SJCRH30 (cell line): ENCODE measurements at places on chromosomes 3 and 15.

GRCh38 chr3:70919091-70919490 lies 606.7 kb upstream of the MDFIC2 start:
- DNase-seq: no peak

DNA sequence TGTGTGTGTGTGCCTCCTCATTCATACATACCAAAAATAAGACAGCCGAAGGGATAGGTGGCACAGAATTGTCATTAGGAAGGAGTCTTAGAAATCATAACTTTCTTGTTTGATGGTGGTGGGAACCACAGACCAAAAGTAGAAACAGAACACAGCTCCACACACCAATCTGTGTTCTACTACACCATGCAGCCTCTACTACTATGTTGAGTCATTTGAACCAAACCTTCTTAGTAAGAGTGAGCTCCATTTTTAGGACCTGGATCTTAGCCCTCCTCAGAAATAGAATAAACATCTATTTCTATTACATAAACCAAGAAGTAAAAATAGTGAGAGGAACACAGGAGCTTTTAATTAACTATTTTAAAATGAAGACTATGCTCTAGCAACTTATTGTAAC lies 27.9 kb upstream of the PLCH1 start:
- DNase-seq: no peak

DNA sequence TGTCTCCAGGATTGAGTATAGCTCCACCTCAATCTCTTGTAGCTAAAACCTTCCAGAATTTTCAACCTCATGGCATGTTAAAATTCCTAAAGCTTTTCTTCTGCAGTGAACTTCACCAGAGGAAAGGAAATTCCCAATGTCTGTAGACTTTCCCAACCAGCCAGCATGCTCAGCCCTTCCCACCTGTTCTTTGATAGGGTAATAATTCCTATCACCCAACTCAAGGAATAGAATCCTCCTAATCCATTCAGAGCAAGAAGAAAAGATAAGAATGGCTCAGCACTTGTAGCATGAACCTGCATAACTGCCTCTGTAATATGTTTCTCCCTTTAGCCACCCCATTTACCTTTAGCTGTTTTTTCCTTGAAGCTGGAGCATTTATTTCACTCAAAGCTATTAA lies 301.8 kb upstream of the GADL1 start:
- no peak for DNase-seq

- DNase-seq: peak; percentile 10
These were observed 243.9 kb downstream of the TBL1XR1 start for GRCh38 chr3:176953106-176954060.

DNA sequence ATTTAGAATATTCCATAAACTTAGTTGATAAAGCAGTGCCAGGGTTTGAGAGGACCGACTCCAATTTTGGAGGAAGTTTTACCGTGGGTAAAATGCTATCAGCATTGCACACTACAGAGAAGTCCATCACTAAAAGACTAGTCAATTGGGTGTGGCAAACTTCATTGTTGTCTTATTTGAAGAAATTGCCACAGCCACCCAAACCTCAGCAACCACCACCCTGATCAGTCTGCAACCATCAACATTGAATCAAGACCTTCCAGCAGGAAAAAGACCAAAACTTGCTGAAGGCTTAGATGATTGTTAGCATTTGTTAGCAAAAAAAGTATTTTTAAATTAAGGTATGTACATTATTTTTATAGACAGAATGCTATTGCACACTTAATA lies 60.5 kb downstream of the KLF13 start:
- DNase-seq: no peak

- no peak for DNase-seq
These were observed 127.0 kb upstream of the ROBO2 start for GRCh38 chr3:76912841-76913383.

- DNase-seq: no peak
These were observed 122.3 kb upstream of the NR2E3 start for GRCh38 chr15:71687902-71688508.

DNA sequence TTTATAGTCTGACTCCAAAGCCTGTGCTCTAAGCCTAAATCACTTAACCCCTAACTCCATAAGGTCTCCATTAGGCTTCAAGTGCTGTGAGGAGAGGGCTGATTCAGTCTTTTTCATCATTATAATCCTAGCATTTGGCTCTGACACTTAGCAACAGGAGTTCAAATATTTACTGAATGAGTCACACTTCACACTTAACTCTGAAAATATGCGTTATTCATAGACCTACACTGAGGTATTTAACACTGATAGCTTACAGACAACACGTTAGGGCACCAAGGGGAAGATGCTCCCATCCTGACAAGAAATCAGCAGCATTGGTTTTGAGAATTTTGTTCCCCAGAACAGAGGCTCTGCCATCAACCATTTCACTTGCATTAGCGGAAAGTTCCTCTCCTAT lies 53.5 kb downstream of the MSL2 start:
- DNase-seq: no peak

DNA sequence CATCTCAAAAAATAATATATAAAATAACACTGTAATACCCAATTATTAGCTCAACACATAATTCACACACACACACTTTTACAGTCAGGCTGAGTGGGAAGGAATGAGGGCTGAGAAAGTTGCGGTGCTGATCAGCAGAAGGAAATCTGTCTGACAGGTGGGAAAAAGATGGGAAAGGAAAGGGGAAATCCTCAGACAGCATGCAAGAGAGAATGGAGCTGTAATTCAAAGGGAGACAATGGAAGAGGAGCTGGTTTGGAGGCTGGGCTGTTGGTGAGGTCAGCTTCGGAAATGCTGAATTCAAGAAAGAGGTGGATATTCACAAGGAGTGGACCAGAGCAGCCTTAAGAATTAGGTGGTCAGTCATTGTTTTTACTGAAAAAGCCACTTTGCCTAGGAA lies 121.6 kb upstream of the LMOD3 start:
- DNase-seq: no peak

DNA sequence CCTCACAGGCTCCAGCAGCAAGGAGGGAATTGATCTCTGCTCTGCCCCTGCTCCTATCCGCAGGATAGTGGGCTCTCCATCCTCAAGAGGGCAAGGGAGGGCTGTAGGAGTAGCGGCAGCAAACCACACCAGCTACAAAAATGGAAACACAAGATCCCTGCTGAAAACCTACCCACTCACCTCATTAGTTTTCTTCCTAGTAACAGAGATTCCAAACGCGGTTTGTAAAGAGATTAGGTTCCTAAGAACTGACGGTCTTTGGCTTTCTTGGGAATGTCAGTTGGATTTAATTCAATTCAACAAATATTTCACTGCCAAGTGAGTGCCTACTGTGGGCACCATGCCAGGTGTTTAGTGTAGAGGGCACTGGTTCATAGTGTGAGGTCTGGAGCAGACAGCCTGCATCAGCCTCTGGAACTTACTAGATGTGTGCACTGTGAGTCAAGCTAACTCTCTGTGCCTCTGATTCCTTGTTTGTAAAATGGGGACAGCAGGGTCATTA lies 84.7 kb downstream of the MRPL46 start:
- DNase-seq: no peak

DNA sequence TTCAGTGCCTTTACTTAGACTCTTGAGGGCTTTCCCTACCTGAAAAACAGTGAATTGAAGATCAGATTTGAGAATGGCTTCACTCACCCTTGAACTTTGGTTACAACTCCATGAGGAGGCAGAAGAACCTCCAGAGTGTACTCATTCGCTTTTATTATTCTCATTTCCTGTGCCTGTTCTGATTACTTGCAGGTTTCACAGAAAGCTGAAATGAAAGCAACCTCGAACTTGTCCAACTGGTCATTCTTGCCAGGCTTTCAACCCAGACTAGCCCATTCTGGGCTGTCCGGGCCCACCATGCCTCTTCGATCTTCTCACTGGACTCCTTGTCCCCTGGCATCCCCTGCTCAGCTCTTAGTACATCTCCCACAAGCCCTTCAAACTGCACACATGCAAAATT lies 20.2 kb upstream of the THUMPD3 start:
- no peak for DNase-seq

DNA sequence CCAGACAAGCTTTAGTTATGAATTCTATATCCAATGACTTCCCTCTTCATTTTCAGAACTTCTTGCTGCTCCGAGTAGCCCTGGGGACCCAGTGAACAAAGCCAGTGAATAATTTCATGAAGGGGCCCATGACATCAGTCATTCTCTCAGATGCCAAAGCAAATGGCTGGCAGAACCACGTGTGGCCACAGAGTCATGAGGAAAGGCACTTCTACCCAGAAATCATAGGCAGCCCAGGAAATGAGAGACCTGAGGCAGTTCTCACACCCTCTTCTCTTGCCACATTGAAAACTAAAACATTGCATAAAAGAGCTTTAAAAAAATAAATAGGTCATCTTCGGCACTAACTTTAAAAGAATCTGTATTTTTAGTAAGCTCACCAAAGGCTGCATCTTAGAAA lies 4.3 kb upstream of the UACA start:
- no peak for DNase-seq

DNA sequence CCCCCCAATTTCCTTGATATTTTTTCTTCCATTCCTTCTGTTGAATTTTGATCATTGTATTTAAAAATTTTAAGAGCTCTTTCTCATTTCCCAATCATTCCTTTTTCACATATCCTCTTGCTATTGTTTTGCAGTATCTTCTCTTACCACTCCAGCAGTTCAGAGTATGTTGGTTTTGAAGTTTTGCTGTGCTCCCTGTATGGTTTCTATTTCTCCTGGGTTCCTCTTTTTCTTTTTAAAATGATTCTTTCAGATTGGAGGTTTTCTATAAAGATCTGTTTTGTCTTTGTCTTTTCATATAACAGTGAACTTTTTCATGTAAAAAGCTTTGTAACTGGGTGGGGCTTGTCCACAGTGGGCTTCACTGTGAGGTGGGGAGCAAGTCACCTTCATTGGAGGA lies 12.8 kb downstream of the USP3 start:
- DNase-seq: no peak

GRCh38 chr3:36964817-36965216 lies 20.0 kb upstream of the TRANK1 start:
- no peak for DNase-seq

DNA sequence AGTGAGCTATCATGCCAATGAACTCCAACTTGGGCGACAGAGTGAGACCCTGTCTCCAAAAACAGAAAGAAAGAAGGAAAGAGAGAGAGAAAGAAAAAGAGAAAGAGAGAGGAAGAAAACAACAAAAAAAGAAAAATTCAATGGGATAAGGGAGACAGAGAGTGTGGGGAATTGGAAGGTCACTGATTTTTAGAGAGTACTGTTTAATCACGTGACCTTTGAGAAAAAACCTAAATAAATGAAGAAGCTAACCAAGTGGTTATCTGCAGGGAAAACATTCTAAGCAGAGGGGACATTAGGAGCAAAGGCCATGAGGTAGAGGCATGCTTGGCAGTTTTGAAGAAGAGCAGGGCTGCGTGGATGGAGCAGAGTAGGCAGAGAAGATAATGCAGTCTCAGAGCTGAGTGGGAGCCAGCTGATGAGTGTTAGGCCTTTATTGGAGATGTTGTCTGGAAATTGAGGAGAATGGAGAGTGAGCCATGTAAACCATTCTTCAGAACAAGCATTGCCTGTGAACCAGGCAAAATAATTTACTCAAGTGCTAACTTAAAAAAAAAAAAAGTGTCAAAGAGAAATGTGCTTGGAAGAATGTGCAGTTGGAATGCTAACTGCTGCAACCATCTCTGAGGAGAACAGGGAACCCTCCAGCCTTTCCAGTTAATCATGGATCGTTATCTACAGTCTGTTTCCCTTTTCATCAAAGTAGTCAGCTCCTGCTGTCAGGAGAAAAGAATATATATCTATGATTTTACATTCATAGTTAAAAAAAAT lies 377.3 kb upstream of the SEMA6D start:
- DNase-seq: no peak

GRCh38 chr3:150972366-150973071 lies at the start of gene CLRN1:
CLRN1 (minus strand) TSS chr3:150972727; CDS start chr3:150972708, 19 bp downstream.
- no peak for DNase-seq

- no peak for DNase-seq
These were observed 181.4 kb upstream of the BCL6 start for GRCh38 chr3:187926620-187927019.

- DNase-seq: no peak
These were observed 3.0 kb upstream of the CALML4 start for GRCh38 chr15:68208136-68208535.

GRCh38 chr3:193829781-193830180 lies 236.8 kb downstream of the OPA1 start:
- DNase-seq: peak; percentile 90

DNA sequence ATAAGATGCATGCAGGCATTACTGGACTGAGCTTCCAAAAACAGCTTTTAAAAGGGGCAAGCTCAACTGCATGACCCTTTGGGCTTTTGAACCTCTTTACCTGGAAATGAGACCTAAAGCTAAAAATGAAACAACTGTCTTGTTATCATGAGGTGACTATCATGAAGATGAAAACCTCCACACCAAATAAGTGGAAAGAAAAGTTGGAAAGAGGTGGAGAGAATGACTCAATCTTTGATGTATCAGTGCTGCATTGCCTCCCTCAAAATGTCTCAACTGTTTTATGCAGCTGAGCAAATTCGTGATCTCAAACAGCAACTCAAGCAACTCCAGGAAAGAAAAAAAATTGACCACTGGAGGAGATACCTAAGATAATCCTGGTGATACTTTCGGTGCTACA lies 307.1 kb downstream of the KBTBD8 start:
- DNase-seq: no peak

DNA sequence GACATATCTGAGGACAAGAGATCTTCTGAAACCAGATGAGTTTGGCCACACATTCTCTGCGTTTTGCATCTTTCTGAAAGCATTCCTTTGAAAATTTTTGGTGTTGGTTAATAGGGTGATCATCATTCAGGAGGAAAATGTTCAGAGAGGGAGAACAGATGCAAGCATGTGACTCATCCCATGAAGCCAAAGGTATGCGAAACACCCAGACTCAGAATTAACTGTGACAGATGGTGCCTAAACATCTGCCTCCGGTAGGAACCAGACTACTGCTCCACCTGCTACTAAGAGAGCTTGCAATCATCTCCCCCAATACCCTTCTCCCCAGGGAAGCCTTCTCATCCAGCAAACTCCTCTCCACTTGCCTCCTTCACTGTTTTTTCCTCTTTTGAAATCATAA lies 46.2 kb downstream of the TRIM69 start:
- peak; percentile 93 for DNase-seq

GRCh38 chr15:40819048-40819447 lies 9.5 kb downstream of the PPP1R14D start:
- no peak for DNase-seq

GRCh38 chr3:105866656-105867653 lies 1.9 kb downstream of the CBLB start:
- peak; percentile 31 for DNase-seq

GRCh38 chr15:34243226-34243625 lies 18.4 kb downstream of the EMC4 start:
- no peak for DNase-seq

DNA sequence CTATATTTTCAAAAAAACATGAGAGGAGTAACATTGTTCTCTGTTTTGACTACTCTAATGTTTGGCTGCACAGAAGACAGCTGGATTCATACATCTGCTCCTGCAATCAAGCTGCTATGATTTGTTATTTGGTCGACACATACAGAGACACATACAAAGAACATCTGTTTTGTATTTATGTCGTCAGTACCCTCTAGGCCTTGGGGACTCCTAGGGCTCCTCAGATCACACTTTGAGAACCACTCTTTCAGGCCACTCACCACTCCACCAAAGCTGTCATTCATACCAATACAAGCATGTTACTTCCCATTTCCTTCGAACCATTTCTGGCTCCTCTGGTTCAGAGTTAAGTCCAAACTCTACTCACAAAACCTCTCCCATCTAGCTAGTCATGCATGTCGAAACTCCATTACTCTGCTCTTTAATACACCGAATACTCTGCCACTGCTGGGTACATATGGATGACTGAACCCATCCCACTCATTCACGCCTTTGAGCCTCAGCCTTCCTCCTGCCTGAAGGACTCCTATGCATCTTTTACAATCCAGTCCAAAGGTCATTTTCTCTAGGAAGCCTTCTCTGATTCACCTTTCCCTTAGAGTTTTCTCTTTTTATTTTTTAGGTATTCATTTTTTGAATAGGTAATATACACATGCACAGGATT lies 102.9 kb upstream of the ARHGEF3 start:
- peak; percentile 9 for DNase-seq
